Head of caudate nucleus (tissue), 42 donors: ENCODE measurements at places on chromosomes 12 and 14.

DNA sequence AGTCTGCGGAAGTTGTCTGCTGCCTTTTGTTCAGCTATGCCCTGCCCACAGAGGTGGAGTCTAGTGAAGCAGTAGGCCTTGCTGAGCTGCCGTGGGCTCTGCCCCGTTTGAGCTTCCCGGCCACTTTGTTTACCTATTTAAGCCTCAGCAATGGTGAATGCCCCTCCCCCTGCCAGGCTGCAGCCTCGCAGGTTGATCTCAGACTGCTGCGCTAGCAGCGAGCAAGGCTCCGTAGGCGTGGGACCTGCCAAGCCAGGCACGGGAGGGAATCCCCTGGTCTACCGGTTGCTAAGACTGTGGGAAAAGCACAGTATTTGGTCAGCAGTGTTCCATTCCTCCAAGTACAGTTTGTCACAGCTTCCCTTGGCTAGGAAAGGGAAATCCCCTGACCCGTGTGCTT lies 143.6 kb downstream of the DYRK2 start:
- no peak for DNase-seq

- no peak for DNase-seq
These were observed 527.3 kb downstream of the SNAPC1 start for GRCh38 chr14:62289471-62289870.

- no peak for DNase-seq
These were observed 130.3 kb upstream of the EGLN3 start for GRCh38 chr14:34081101-34081575.

DNA sequence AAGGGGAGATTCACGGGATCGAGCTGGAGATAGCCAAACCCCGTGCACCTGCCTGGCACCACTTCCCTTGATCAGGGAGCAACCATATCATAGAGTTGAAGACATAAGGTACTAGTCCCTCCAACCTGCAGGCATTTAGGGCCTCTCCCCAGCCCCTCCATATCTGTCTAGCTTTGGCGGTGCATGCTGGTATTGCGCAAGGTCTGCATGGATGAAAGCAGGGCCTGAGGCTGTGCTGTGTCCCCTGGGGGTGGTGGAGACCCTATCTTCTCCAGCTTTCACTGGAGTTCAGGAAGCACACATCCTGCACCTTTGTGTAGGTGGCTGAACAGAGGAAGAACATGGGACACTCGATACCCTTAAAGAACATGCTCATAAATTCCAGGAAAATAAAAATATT lies 46.9 kb downstream of the KCTD10 start:
- DNase-seq, result no peak

GRCh38 chr12:131121705-131122405 lies 168.1 kb downstream of the ADGRD1 start:
- no peak for DNase-seq

DNA sequence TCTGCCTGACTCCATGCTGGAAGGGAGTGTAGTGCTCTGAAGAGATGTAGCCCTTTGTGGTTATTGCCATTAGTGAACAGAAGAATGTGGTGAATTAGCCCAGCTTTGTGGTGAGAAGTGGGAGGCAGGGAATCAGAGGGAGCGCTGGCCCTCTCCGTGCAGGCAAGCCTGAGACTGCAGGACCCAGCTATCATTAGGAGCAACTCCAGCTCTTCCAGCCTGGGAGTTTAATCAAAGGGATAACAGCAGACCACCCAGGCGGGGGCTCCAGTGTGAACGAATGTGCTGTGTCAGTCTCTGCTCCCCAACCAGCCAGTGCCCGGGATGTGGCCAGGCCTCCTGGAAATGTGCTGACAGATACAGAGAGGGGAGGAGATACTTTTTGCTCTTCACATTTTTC lies 142.7 kb downstream of the TTLL5 start:
- no peak for DNase-seq

DNA sequence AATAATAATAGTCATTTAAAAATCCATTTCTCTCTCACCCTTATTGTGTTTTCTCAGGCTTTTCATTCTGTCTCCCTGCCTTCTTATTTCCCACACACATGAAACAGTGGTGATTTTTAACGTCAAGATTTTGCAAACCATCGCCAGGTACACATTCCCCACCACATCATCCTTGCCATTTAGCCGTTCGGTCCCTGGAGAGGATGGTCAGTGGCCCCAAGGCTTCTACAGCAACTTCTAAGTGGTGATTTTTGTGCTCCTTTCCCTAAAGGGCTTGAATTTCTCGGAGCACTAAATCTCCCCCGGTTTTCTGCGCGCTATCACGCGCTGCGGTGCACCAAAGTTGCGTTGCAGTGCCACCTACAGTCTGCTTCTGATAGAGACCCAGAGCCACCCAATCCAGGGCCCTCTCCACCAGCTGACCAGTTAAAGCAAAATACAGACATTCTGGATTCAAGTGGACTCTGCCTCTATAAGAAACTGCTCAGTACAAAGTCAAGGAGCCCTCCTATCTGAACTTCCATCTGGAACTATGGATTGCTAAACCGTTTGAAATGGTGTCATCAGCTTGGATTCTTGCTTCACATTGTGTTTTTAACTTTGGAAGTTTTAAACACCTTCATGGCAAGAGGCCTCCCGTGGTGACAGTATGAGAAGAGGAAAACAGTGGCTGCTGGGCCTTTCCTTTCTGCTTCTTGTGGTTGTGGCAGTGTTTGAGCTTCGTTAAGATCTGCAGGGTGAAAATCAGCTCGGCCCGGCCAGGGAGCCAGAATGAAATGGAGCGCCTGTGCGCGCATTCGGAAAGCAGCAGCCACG lies 234.0 kb downstream of the SPTSSA start:
- peak; percentile 66 for DNase-seq
